ENCODE measurements at places on chromosomes 12 and 14.

- DNase-seq = no peak
These were observed 981.8 kb downstream of the TMEM121 start for GRCh38 chr14:106508216-106508615.

GRCh38 chr14:44898551-44898950, 63.2 kb downstream of the KLHL28 start:
- DNase-seq = no peak

- peak; percentile 81 for DNase-seq
These were observed 228.1 kb upstream of the AMIGO2 start for GRCh38 chr12:47307680-47308399.

GRCh38 chr14:39268393-39268792, 34.7 kb downstream of the MIA2 start:
- no peak for DNase-seq

DNA sequence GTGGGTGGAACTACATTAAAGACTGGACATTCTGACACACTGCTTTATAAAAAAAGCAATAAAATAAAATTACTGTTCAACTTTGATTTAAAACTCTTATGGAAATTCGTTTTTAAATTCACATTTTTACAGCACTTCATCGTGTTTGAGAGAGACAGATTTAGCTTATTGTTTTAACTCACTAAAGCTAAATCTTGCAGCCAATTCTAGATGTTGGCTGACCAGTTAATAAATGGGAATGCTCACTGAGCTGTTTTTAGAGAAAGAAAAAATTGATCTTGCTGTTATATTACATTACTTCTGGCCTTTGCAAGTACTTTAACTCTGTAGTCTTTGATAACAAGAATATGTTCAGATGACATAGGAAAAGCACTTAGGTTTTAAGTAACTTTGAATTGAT, 157.1 kb downstream of the PLCZ1 start:
- no peak for DNase-seq

GRCh38 chr14:79421811-79422210, 789.5 kb downstream of the DIO2 start:
- no peak for DNase-seq

DNA sequence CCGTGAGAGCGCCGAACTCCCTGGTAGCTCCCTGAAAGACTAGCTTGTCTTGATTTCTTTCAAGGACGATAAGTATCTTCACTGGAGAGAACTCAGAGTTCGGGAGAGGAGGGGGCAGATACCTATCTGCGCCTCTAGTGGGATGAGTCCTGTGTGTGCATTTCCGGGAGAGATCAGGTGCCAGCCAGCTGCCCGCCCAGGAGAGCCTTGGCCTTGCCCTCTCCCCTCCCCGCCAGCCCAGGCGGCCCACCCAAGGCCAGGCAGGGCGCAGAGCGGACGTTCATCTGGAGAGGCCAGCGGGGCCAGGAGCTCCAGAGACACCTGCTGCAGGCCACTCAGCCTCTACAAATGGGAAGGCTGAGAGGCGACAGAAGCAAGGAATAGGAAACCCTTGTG, 1.0 kb downstream of the CD9 start:
- DNase-seq = no peak

DNA sequence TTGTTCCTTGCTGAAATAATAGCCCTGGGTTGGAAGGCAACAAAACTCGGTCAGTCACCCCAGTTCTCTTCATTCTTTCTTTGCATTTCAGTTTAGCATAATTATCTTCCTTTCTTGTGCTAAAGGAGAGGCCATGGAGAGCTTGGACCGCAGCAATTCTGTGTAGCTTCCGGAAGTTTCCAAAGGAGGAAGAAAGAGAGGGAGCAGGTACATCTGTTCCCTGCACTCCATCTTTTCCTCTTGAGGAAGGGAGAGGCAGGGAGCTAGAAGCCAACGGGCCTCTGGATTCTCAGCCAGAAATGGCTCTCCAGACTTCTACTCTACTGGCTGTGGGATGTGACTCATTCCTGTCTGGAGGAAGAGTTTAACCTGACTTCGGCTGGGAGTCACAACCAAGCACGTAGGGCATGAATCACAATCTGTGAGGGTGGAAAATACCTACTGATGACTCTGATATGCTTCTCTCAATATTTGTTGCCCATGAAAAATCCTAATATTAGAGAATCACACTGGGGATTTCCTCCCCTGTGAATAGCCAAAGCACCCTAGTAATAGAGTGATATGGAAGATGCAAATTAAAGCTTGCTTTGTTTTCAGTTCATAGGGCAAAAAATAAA, 17.0 kb downstream of the ANO6 start:
- DNase-seq = peak; percentile 20

- no peak for DNase-seq
These were observed 10.3 kb upstream of the SERPINA3 start for GRCh38 chr14:94601884-94602391.

GRCh38 chr14:94120667-94121340, 8.6 kb downstream of the IFI27L2 start:
- no peak for DNase-seq

- no peak for DNase-seq
These were observed 96.8 kb downstream of the PPHLN1 start for GRCh38 chr12:42422785-42423184.

- peak; percentile 16 for DNase-seq
These were observed at the start of gene ESR2 for GRCh38 chr14:64293976-64294671. TSS of gene ESR2 (minus strand) at chr14:64294371. CDS start at chr14:64282985, 11,386 bp downstream.

DNA sequence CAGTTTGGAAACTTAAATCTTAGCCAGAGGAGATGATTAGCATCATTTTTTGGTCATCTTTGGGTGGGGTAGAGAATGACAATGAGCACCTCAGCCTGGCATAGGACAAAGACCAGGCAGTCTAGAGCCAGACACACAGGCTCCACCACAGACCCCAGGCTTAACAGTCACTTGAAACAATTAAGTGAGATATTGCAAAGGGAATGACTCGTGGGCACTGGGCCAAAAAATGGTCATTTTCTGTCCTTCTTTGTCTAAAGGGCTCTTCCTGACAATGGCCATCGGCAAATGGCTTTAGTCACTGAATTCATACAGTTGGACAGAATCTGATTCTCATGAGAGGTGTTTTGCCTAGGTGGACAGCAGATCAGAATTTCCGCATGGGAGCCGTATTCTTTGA, 78.0 kb upstream of the DICER1 start:
- no peak for DNase-seq

GRCh38 chr14:36479344-36479743, 40.7 kb downstream of the NKX2-1 start:
- no peak for DNase-seq

DNA sequence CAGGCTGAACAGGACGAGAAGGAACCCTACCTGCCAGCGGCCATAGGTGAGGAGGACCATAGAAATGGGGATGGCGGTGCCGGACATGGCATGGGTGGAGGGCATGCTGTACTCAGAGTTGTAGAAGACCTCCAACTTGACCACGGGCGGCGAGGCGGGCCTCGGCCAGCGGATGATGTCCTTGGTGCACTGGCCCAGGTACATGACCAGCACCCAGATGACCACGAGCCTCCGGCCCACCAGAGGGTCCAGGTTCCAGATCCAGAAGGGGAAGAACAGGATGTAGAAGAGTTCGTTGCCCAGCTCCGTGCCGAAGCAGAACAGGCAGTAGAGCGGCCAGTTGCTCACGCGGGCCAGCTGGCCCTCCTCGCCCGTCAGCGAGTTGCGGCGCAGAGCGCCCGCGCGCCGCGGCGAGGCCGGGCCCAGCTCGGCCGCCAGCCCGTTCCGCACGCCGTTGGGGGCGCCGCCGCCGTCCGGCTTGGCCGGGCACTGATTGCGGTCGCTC, 582 bp downstream of the SGPP1 start:
- DNase-seq = no peak
